Cerebellum (tissue), 4 donors: ENCODE measurements at places on chromosomes 6 and 20. TPM values are rescaled to one million over a fixed set of nuclear protein-coding genes. Genes with fewer than 3 reads are reported as not detected.

The THEMIS gene
- total RNA-seq: 0.09 TPM

The ZKSCAN3 gene
- total RNA-seq: 8.3 TPM

The ALDH5A1 gene
- 18.6 TPM for total RNA-seq

The DEFB128 gene
- total RNA-seq: not detected

The NHSL1 gene
- total RNA-seq: 51.8 TPM

The RAB44 gene
- not detected for total RNA-seq

The TUBE1 gene
- 68.3 TPM for total RNA-seq

The SMIM26 gene
- 49.7 TPM for total RNA-seq

The SYNDIG1 gene
- total RNA-seq: 12.4 TPM

The PSORS1C1 gene
- not detected for total RNA-seq

The RAMACL gene
- 3.5 TPM for total RNA-seq

The COL9A1 gene
- 7.3 TPM for total RNA-seq

The PRSS35 gene
- 2.4 TPM for total RNA-seq

The TRIM39 gene
- total RNA-seq: 7.3 TPM

The GMPR gene
- total RNA-seq: 3.9 TPM

The HAO1 gene
- total RNA-seq: not detected

The OR12D3 gene
- not detected for total RNA-seq

The SPTLC3 gene
- total RNA-seq: 2.4 TPM

The HMGCLL1 gene
- 35.2 TPM for total RNA-seq

The BTNL2 gene
- 0.18 TPM for total RNA-seq

The GGTLC1 gene
- total RNA-seq: not detected

The FAM83C gene
- not detected for total RNA-seq

The HLA-DRA gene
- 3.6 TPM for total RNA-seq

The AIF1 gene
- 6.4 TPM for total RNA-seq

The MUCL3 gene
- total RNA-seq: not detected

The GNRH2 gene
- total RNA-seq: not detected

The BACH2 gene
- total RNA-seq: 23.6 TPM

The HLA-G gene
- not detected for total RNA-seq

The GJA10 gene
- total RNA-seq: not detected

The ADGB gene
- 0.36 TPM for total RNA-seq

The ILRUN gene
- total RNA-seq: 19.2 TPM

The DAAM2 gene
- 7.3 TPM for total RNA-seq

The RBM24 gene
- 6.2 TPM for total RNA-seq

The SLC22A3 gene
- 4.3 TPM for total RNA-seq

The CNKSR3 gene
- 1.7 TPM for total RNA-seq

The CUTA gene
- 66.1 TPM for total RNA-seq

The RNF182 gene
- total RNA-seq: 18.6 TPM

The DEFB125 gene
- not detected for total RNA-seq

The CDSN gene
- total RNA-seq: not detected

The CTAGE9 gene
- not detected for total RNA-seq

The MYLK4 gene
- total RNA-seq: 0.45 TPM

The VGLL2 gene
- total RNA-seq: not detected

The DEF6 gene
- total RNA-seq: 1.5 TPM

The SRSF12 gene
- total RNA-seq: 38.0 TPM

The LRP11 gene
- 26.6 TPM for total RNA-seq

The WFDC9 gene
- total RNA-seq: not detected

The CALHM6 gene
- 2.8 TPM for total RNA-seq

The SEMG1 gene
- not detected for total RNA-seq

The HCRTR2 gene
- total RNA-seq: 10.2 TPM

The COL21A1 gene
- 15.5 TPM for total RNA-seq

The ZSCAN12 gene
- 13.9 TPM for total RNA-seq

The PTCRA gene
- not detected for total RNA-seq

The HTR1E gene
- 0.54 TPM for total RNA-seq

The DOK5 gene
- total RNA-seq: 23.6 TPM

The SMLR1 gene
- total RNA-seq: not detected

The ACTL10 gene
- 0.64 TPM for total RNA-seq

The EBF4 gene
- 6.2 TPM for total RNA-seq

The KCNQ2 gene
- total RNA-seq: 116 TPM
